D341Med (cell line): ENCODE measurements at places on chromosomes 16 and 17.
A peak's percentile ranks its signal among the peaks of the same experiment; 100 is the strongest.

DNA sequence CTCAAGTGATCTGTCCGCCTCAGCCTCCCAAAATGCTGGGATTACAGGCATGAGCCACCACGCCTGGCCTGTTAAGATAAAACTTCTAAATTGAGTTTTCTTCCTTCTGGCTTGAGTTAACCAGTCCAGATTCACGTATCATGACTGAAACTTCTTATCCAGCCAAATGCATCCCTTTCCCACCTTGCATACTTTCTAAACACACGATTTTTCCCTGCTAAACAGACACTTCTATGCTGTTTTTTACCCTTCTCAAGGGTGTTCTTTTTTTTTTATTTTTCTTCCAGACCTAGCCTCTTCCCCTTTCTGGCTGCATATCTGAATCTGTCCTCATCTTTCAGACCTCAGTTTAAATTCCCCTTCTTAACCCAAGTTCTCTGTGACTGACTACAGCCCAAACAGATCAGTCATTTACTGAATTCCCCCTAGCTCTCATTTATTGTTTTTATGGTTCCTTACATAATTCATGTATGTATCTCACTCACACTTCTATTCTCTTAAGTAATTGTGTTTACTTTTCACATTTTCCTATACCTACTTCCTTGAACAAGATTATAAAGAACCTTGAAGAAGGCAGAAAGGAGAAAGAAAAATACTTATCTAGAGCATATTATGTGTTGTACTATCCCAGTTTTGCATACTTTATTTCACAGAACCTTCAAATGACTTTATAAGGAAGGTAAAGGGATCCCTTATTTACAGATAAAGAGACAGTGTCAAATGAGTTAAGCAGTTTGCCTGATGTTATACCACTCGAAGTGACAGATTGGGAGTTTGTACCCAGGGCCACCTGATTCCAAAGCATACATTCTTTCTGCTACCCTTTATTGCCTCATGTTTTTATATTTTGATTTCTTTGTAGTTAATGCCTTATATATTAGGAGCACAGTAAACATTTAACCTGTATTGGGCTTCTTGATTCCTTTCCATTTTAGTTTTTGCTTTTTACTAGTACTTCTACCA lies 5.2 kb downstream of the EVI2B start:
- DNase-seq: no peak

DNA sequence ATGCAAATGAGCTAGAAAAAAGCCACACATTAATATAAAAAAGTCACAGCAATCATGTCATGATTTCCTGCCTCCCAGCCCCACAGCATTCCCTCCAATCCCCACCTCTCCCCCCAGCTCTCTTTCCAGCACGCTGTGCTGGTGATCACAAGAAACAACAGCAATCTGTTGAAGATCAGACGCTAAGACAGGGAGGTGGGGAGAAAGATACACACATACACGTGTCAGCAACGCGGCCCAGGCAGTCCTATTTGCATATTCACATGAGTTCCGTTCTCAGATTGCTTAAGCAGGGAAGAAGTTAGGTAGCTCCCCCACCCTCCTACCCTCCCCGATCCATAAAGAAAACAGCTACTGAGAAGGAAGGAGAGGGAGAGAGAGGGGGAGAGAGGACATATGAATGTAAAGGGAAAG lies 405.5 kb upstream of the PSMD7 start:
- peak; percentile 30 for DNase-seq

DNA sequence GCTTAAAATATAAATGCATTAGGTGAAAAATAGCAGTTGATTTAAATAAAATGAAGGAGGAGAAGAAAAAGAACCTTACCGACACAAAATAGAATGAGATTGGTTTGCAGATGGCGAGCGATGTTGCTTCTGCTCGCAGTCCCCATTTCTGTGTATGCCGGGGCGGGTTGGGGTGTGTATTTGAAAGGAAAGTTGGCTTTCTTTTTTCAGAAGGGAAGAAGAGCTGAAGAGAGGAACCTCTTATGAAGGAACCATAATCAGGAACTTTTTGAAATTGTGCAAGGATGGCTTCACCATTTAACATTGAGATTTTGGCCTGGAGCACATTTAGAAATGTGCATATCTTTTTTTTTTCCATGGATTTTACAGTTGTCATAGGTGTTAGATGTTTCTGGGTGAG lies at the start of gene IGSF6:
TSS of gene IGSF6 (minus strand) at position 156 of the 400 bp plus-strand sequence. CDS start at position 146, 10 bp downstream.
- no peak for DNase-seq

GRCh38 chr17:29379084-29379991 lies 10.8 kb upstream of the TAOK1 start:
- no peak for DNase-seq

DNA sequence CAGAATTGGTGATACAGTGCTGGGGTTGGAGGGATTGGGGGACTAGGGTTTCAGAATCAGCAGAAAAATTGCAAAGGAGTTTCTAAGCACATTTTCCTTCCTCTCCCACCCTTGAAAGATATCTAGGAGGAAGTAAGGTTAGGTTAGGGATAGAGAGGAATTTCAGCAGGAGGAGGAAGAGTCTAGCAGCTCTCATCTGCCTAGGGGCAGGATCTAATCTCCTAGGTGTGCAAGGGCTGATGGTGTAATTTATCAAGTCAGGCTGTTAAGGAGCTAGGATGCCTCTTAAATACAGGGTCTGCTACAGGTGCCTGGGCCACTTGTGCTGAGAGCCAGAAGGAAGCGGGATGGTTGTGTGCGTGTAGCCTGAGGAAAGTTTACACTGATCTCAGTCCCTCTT lies 1.8 kb upstream of the HNF1B start:
- DNase-seq: no peak

- no peak for DNase-seq
Measured at GRCh38 chr16:87555647-87556046, 46.7 kb upstream of the JPH3 start.

- DNase-seq: no peak
Measured at GRCh38 chr17:59941131-59941530, 23.4 kb downstream of the RNFT1 start.
